ENCODE measurements at places on chromosomes 16 and 17.
A peak's percentile ranks its signal among the peaks of the same experiment; 100 is the strongest.

- no peak for DNase-seq
Measured at GRCh38 chr16:54273566-54273965, 13.0 kb downstream of the IRX3 start.

- no peak for DNase-seq
Measured at GRCh38 chr16:64397945-64398508, 723.8 kb downstream of the CDH11 start.

DNA sequence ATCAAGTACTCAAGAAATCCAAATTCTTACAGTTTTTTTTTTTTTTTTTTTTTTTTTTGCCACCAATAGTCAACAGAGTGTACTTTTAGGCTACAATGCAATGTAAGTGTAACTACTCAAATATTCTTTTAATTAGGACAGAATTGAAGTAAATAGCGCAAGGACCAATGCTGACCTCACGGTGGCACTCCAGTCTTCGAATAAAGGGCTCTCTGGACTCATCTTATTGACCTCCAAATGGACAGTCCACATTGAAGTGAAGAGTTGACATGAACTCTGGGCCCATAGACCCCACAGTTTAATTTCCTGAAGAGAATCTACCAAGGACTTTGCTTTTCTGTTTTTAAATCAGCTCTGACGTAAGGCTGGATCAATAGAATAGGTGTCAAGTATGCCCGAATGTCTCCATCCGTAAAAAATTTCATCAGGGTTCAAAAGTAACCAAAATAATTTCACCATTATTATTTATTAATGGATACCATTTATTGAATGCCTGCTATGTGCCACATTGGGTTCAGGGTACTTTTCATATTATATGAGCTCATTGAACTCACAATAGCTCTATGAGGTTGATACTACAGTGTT is 7.3 kb upstream of the DDX52 start:
- DNase-seq: no peak

DNA sequence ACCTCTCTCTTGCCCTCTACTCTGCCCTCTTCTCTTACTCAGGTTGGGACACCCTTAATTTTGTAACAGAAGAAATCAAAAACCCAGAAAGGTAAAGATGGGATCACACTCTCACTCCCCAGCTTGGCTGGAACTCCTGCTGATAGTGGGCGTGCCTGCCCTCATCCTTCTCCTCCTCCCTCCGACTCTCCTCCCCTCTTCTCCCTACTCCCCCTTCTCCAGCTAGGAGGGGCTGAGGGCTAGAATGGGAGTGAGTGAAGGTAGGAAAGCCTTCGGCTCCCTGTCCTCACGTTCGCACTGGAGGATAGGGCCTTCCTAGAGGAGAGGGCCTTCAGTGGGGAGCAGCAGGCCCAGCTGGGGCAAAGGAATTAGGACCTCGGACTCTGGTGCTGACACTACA is 20.3 kb downstream of the SLC7A6OS start:
- DNase-seq: no peak

DNA sequence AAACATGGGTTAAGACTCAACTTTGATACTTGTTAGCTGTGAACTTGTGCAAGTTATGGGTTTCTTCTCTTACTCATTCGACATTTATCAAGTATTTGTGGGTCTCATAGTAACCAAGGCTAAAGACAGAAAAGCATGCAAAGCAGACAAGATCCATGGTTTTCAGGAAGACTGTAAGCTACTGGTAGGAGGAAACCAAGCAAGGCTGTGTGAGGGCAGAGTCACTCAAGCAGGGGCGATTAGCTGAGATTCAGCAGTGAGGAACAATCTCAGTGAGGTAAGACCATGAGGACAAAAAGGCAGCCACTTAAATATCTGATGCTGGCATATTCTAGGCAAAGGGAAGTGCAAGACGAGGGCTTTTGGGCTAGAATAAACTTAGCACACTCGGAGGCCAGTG is 29.5 kb downstream of the MBTD1 start:
- DNase-seq: no peak

GRCh38 chr17:9021158-9021991 is at the start of gene NTN1:
Gene NTN1, plus strand, starts transcription at chr17:9021510. Its CDS starts 864 bp downstream, at chr17:9022374.
- DNase-seq: peak; percentile 32

GRCh38 chr16:56848955-56849689 is 15.9 kb upstream of the SLC12A3 start:
- DNase-seq: no peak

GRCh38 chr16:1768061-1768766 is 3.1 kb downstream of the NME3 start:
- DNase-seq: no peak
